ENCODE measurements at places on chromosomes 16 and 17.
A peak's percentile ranks its signal among the peaks of the same experiment; 100 is the strongest.

- no peak for DNase-seq
These were observed 6.5 kb downstream of the ABHD15 start for GRCh38 chr17:29560316-29560715.

- DNase-seq: no peak
These were observed 20.6 kb downstream of the HIC1 start for GRCh38 chr17:2075336-2076086.

DNA sequence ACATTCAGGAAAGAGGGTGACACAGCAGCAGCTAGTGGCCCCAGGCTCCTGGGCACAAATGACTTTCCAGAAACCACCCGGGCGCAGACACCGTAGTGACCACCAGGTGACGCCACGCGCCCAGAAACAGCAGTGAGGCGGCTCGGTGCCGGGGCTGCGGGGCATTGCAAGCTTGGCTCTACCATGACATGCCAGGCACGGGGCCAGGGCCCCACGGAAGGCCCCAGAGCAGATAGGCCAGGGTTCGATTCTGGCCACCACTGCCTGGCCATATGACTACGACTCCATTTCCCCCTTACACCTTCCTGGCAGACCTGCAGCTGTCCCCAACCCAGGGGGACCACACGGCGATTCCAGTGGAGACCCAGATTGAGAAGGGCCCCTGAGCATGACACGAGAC is 6.7 kb downstream of the RHBDF1 start:
- peak; percentile 72 for DNase-seq

- no peak for DNase-seq
These were observed 74.4 kb downstream of the NETO2 start for GRCh38 chr16:47069313-47069712.

GRCh38 chr16:2757344-2757743 is 4.9 kb downstream of the SRRM2 start:
- no peak for DNase-seq

DNA sequence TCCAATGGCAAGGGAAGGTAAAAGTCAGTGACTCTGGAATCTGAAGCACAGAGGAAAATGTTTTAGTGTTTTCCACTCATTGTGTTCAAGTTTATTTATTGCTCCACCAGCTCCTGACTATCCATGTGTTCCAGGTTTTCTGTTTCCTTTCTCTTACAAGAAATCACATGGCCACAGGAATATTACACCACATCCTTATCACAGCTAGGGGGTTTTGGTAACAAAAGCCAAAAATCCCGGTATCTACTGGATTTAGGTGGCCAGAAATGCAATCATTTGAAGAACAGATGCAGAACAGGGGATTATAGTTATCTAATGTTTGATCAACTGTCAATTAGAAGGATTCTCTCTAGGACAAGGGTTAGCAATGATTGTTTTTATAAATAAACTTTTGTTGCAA is 47.9 kb downstream of the STH start:
- DNase-seq: no peak

Data from stimulated activated CD8-positive, alpha-beta memory T cell treated with anti-CD3 and anti-CD28 coated beads, Interleukin-4, amount 100 ng/mL, for 1 hour (primary cell).